Activated naive CD4-positive, alpha-beta T cell treated with anti-CD3 and anti-CD28 coated beads, Interleukin-2, amount 50 U/mL, for 16 hours (primary cell): ENCODE measurements at places on chromosomes 11 and 22.

DNA sequence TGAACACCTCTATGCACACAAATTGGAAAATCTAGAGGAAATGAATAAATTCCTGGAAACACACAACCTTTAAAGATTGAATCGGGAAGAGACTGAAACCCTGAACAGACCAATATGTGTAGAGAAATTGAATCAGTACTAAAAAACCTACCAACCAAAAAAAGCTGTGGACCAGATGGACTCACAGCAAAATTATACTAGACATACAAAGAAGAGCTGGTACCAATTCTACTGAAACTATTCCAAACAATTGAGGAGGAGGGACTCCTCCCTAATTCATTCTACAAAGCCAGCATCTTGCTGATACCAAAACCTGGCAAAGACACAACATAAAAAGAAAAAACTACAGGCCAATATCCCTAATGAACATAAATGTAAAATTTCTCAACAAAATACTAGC is 54.4 kb upstream of the SEZ6L start:
- DNase-seq = no peak

GRCh38 chr22:35802885-35803284 is 85.2 kb downstream of the APOL5 start:
- DNase-seq = no peak

DNA sequence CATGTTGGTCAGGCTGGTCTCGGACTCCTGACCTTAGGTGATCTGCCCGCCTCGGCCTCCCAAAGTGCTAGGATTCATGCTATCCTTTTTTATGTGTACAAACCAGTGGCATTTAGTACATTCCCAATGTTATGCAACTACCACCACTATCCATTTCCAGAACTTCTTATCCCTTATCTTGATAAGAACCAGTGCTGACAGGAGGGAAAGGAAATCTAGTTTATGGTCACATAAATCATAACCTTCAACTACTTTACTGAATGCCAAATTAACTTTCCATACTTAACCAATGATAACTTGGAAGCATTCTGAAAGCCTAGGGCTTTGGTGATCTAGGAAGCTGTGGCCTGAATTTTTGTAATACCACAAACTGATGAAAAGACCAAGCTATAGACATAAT is 170.4 kb downstream of the SWAP70 start:
- DNase-seq = no peak

DNA sequence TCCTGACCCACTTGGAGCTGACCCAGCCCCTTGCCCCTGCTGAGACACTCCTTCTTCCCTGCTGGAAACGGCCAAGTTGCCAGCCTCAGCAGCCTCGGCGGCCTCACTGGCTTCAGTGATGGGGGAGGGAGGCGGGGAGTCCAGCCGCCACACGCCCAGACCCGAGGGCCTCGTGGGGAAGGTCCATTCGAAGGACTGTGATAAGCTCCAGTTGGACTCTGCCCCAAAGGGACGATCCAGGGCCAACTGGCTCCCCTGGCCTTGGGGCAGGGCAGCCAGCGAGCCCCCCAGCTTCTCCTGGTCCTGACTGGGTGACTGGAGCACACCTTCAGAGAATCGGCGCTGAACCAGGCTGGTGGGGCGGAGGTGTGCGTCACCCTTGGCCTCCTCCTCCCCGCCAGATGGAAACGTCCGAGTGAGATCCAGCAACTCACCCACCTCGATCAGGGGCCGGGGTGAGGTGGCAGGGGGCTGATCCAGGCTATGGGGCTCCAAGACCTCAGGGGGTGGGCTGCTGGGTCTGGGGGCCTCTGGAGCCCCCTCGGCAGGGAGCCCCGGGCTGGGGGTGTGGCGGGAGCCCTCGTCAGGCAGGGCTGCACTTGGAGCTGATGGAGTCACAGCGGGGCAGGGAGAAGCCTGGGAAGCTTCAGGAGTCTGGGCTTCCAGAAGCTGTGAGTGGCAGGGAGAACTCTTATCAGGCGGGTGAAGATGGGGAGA is 11.5 kb downstream of the TNKS1BP1 start:
- no peak for DNase-seq

DNA sequence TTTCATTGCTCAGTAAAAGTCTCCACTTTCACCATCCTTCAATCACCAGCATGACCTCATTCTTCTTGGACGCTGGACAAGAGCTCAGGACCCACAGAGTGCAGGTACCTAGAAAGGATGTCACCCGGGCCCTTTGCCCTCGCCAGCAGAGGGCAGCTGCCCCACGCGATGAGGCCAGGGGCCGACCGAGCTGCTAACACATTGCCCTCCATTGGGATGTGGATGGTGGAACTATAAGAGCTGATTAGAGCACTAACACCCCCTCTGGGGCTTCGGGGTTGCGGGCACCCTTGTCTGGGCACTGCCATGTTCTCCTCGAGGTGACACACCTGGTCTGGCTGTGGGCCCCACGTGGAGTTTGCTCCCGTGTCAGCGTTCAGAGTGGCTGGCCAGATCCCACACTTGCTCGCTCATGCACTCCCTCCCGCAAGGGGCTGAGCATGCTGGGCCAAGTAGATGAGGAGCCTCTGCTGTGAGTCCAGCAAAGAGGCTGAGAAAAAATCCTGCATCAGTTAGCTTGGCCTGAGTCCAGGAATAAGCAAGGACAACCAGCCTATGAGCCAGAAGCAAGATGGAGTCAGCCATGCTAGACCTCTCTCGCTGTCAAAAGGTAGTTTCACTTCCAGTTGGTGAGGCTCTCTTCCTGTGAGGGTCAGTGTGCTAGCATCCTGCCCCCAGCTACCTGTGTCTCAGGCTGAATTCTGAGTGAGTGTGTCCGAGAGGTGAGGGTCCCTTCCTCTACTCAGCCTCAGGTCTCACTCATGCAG is 9.8 kb downstream of the KRTAP5-6 start:
- no peak for DNase-seq

DNA sequence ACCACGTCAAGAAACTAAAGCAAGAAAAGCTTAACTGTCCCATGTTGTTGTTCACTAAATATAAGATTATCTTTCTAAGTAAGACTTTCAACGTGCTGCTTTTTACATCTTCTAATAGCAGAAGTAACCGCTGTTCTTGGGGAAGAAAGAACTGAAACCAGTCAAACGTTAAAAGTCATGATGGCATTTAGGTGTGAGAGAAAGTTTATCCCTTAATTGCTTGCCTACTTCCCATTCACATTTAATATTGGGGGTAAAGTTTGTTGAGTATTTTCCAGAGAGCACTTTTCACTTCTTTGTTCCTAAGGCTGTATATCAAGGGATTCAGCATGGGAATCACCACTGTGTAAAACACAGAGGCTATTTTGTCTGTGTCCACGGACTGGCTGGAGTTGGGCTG is 970 bp downstream of the OR5B21 start:
- DNase-seq = no peak

- no peak for DNase-seq
Observed at GRCh38 chr11:20451568-20451967, 64.1 kb downstream of the PRMT3 start.

DNA sequence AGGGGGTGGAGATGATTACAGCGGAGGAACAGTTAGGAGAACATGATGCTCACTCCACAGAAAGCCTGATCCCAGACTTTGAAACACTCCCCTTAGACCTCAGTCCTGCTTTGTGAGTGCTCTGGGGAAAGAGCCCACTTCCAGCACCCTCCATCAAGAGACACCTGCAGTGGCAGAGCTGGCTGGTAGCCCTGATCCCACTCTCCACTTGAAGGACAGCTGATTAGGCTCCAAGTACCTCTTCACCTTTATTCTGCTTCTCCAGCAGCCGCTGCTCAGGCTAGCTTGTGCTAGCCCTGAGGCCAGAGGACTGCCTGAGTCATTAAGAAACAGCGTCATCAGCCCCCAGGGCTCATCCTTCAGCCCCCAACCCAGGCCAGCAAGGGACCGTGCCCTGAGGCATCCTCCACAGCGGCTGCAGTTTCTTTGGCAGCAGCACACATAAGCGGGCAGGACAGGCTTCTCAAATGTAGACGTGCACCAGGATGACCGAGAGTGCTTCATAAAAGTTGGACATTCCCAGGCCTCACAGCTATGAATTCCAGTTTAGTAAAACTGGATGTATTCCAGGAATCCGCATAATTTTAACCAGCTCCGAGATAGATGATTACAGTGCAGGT is 146.0 kb upstream of the TBCEL start:
- DNase-seq = no peak

DNA sequence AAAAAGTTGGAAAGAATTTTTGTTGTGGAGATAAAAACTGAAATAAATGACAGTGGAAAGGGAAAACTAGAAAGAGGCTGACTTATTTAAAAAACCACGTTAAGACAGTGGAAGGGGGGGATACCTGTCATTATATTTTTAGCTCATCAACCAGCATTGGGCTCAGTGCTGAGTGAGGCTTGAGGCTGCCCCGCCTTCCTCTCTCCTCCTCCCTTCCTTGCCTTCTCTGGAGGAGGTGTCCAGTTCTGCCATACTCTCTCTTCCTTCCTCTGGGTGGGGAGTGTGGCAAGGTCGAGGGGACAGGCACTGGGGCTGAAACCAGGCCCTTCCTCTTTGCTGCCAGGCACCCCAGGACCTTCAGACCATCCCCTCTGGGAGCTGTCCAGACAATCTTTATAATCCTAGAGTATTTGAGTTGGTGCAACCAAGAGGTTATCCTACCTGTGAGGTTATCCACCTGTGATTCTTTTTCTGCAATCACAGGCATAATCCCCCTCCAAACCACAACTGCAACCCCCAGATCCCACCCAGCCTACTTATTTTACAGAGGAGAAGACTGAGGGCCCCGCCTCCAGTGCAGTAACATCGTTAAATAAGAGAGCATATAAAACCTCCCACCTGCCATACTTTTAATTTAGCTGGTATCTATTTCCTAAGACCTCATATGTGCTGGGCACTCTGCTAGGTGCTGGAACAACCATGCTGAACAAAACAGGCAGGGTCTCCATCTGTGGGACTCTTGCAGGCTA is 578.5 kb downstream of the BUD13 start:
- no peak for DNase-seq

- DNase-seq = no peak
Observed at GRCh38 chr11:120305286-120305685, 19.8 kb upstream of the TLCD5 start.

DNA sequence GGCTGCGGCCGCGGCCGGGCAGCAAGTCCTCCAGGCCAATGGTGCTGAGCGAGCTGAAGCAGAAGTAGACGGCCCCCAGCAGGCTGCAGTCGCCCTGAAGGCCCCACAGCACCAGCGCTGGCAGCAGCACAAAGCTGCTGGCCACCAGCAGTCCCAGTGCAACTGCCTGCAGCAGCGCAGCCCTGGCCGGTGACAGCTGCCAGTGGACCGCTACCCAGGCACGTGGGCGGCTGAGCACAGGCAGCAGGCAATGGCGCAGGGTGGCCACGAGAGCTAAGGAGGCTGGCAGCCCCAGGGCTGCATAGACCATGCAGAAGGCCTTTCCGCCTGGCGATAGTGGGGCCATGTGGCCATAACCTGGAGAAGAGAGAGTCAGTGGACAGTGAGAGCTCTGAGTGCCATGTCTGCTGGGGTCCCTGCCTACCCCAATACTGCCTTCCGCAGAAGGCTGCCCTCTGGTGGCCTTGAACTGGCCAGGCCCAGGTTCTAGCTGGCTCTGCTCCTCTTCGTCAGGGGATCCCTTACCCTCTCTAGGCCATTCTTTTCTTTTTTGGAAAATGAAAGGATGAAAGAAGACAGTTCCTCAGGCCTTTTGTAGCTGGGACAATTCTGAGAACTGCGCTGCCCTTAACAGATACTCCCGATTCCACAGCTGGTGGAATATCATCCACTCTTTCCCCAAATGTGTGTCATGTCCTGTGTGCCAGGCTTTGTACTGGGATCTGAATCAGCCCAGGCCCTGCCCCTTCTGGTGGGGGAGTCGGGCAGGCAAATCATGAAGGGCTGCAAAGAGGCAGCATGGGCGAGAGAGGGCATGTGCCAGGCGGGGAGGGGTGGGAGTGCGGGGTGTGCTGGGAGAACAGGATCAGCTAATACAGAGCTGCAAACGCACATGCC is 1.8 kb downstream of the KCNK7 start:
- peak; percentile 58 for DNase-seq

DNA sequence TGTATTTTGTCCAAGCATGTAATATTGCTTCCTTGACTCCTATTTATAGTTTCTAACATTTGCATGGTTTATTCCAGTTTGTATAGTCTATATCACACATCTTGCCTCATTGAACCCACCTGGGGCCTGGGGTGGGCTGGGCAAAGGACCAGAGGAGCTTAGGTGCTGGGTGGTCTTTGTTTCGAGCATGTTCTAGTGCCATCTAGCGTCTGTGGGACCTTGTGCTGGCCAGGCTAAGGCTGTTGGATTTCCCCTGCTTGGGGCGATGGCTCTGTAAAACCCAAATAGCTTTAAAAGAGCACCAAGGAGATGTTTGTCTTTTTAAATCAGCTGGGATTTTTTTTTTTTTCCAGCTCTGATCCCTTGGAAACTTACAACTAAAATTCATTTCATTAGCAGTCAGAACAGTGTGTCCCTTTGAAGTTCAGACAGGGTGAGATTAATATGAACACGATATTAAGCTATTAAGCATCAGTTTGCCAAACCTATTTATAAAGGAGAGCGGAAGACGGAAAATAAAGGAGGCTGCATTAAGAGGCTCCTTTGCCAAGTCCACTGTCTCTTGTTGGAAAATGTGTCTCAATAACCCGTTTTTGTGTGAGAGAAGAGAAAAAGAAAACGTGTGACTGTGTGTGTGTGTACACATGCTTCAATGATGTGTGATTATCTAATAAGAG is 157.4 kb downstream of the COMMD9 start:
- no peak for DNase-seq

- DNase-seq = peak; percentile 4
Observed at GRCh38 chr22:49087716-49088601, 739.7 kb downstream of the BRD1 start.

DNA sequence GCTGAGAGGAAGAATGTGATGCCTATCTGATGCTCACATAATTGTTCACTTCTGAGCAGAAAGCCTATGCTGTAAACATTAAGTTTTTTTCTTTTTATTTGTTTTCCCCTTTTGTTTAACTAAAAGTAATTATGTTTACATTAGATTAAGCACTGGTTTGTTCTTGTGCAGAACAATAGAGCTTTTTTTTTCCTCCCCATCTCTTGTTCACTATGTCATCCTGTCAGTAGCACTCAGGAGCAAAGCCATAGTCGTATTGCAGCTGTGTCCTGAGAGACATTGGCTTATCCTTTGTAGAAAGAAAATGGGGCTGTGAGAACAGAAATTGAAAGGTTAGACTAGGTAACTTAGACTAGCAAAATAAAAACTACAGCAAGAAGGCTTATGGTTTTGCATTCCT is 301.8 kb upstream of the RAG2 start:
- DNase-seq = no peak

DNA sequence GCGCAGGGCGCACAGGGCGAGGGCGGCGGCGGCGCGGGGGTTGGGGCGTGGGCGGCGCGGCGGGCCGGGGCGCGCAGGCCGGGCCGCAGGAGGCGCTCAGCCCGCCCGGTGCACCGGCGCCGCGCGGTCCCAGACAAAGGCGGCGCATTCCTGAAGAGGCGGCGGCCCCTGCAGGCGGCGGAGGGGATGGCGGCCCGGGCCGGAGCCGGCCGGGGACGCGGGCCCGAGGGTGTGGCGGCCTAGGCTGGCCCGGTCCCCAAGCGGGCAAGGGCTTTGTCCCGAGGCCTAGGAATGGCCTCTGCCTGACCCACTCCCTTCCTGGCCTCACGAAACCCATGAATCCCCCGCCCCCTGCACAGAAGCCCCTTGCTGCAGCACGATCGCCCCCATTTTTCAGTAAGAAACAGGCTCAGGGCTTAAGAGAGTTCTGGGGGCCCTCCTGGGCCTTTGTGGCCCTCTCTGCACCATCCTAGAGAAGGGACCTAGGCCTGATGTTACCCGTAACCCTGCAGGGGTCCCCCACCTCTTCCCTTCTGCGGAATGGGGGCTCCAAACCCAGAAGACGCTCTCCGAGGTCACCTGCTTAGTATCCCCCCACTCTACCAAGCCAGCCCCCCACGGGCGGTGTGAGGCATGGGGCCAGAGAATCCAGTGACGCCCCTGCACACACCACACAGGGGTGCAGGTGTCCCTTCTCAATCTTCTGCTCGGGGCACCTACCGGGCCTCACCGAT is at the start of gene RTN4R:
TSS of gene RTN4R (minus strand) at position 40 of the 734 bp plus-strand sequence. CDS start 226 bp downstream, outside the sequence.
- peak; percentile 62 for DNase-seq
